ENCODE measurements at places on chromosomes 2 and 18. TPM values are rescaled to one million over a fixed set of nuclear protein-coding genes. Genes with fewer than 3 reads are reported as not detected.

- DNase-seq = no peak
Measured at GRCh38 chr2:16645775-16646559, 19.7 kb downstream of the CYRIA start.

GRCh38 chr2:151049746-151050145 lies 211.9 kb downstream of the RBM43 start:
- DNase-seq = no peak

DNA sequence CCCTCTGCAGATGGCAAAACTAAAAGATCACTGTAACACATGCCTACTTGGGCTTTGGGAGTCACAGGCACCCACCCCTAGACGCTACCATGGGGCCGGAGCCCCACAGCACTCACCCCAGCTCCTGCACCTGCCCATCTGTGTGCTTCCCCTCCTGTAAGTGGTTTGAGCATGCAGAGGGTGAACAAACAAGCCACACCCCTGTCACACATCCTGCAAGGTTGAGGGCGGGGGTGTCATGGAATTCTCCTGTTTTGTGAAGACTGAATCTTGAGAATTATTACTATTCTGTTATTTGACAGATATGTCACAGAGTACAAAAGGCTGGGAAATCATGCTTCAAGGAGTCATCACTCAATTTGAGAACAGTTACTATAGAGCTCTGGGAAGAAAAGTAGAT lies 60.9 kb downstream of the RFTN2 start:
- no peak for DNase-seq

DNA sequence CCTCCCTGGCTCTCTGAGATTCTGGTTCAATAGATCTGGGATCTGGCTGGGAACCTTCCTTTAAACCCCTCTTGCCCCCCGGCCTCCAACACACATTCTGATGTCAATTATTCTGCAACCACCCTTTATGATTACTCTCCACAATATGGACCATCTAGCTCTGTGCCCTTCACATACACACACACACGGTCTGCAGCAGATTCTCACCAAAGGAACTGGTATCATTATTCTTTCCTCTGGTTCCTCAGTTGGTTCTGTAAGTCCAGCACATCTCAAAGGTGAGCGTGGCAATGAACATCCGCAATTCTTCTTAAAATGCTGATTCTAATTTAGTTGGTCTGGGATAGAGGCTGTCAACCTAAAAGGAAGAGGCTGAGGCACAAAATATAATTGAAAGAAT lies 2.8 kb upstream of the TMEM163 start:
- DNase-seq = no peak

DNA sequence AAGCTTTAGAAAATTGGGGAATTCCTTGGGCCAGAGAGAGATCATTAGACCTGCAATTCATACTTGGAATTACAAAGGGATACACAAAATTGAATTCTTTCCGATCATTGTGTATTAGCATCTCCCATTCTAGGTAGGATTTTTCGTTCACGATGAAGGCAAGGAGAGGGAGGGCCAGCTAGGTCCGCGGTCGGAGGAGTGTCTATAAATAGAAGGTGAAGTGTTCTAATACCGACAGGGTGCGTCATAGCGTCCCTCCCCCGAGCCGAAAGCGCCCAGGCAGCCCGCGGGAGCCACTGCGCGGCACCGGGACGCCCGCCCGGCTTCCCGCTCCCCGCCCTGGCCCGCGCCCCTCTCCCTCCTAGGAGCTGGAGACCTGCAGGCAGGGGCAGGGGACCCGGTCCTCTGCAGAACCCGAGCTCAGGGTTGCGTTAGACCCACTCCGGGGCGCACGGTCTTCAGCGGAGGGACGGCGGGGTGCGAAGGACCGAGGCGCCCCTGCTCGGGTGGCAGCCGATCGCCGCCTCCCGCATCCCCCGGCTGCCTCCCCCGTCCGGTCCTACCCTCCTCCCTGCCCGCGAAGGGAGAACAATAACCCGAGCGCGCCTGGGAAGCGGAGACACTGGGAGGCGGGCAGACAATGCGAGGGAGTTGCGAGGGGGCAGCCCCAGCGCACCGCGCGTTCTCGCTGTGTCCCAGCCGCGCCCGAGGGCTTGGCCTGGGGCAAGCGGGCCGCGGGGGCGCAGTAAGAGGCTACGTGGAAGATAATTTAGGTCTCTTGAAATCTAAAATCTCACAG lies 114.2 kb upstream of the SERTAD2 start:
- DNase-seq = peak; percentile 58

- no peak for DNase-seq
Measured at GRCh38 chr18:32373995-32374394, 96.7 kb downstream of the GAREM1 start.

DNA sequence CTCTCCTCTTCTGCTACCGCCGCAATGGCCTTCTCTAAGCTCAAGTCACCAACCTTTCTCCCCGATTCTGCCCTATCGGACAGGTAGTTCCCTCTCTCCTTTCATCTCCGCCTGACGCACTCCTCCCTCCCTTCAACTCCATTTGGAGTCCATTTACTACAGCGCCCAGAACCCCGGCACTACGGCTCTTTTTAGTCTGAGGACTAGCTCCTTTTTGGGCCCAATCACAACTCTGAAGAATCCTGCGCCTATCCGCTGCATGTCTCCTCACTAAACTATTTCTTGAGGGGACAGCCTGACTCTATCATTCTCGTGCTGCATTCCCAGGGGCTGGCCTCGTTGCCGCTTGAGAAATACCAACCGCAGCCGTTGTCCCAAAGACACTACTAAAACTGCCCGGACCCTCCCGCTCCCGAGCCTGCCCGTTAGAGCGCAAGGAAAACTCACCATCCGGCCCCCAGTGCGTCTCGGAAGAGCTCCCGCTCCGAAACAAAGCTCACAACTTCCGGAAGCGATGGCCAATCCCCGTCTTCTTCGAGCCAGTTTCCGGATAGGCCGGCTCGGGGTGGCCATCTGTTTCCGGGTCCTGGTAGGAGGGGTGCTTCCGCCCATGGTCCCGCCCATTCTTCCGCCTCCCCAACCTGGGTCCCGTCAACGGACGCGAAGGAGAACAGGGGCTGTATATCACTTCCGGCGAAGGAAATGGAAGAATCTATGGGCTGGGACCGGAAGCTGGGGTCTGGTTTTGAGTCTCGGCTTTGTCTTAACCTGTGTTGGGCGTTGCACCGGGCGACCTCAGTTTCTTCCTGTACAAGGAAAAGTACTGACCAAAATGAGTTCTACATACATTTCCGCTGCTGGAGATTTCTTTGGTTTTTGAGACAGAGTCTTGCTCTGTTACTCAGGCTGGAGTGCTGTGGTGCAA lies at the start of gene TPRKB:
TPRKB (minus strand) TSS at position 491 of the 925 bp plus-strand sequence. CDS start 2,776 bp downstream, outside the sequence.
- DNase-seq = peak; percentile 93

- DNase-seq = peak; percentile 38
Measured at GRCh38 chr18:2570772-2571199, 519 bp downstream of the METTL4 start.

- DNase-seq = no peak
Measured at GRCh38 chr18:43060020-43060419, 55.5 kb downstream of the RIT2 start.

DNA sequence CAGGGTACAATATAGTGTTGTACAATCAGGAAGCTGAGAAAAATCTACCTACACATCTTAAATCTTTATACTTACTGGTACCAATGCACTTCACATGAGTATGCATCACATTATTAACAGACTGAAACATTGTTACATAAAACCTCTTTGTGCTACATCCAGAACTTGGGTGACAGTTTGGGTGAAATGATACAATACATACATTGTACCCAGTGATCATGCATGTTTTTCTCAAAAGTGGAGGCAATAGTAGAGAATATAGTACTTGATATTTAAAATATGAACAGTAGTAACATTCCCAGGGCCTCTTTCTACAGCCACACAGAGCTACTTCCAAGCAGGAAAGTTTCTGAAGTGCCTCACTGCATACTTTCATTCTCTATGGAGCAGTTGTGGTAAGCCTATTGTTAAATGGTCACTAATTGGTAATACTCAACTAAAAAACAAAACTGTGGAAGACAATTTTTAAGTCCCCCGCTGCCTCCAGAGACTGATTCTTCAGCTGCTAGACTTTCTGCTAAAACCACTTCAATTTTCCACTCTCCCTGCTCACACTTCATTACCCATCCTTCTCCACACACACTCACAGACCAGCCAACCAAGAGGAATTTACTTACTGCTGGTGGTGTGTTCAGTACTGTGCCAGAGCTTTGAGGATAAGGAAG lies 22.9 kb upstream of the GRB14 start:
- DNase-seq = no peak

- DNase-seq = no peak
Measured at GRCh38 chr18:73617981-73618380, 529.7 kb downstream of the FBXO15 start.

DNA sequence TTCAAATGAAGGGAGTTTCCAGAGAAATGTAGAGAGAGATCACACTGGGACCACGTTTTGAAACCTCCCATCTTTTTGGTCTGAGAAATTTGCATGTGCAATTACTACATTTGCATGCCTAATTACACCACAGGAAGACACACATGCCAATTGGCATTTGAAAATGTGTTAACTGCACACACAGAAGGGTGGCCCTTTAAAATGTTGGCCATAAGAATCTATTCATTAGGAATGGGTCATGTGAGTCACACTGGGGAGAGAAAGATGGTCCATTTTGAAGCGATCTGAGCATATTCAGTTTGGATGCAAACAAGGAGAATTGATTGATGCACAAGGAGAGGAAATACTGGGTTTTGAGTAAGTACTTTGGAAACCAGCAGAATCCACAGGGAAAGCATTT lies 1407.1 kb upstream of the ACVR2A start:
- no peak for DNase-seq

DNA sequence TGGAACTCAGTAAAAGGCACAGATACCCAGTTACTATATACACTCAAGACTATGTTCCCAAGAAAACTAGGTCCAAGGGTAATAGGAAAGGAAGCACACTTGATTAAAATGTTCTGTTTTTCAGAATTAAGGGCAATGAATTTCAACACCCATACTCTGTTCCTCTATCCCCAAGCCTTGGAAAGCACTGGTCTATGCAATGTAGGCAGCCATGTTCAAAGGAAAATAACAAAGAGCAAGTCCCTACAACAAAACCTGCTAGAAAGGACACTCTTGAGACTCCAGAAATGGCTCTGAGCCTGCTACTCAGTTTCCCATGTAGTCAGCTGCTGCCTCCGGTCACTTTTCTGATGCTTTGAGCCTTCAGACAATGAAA lies 6.8 kb downstream of the CYB5A start:
- DNase-seq = no peak

DNA sequence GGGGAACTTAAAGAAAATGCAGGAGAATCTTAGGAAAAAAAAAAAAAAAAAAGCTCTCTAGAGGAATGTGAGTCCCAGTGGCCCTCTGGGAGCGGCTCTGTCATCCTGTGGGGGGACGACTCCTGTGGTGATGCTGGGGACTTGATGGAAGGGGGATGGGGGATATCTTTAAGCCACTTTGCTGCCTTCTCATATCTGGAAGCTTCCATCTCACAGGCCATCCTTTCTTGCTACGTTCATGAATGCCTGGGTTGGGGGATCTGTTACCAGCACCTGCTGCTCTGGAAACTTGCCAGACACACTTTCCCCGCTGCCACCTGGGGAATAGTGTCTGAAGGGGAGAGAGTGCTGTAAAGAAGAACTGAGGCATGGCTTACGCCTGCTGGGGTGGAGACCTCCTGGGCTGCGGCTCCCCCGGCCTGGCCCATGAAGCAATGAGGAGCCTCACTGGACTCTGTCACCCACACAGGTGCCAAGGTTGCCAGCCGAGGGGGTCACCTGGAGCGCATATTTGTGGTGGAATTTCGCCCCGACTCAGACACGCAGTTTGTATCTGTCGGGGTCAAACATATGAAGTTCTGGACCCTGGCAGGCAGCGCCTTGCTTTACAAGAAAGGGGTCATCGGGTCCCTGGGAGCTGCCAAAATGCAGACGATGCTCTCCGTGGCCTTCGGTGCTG lies 92.8 kb downstream of the RTN4 start:
- DNase-seq = no peak

DNA sequence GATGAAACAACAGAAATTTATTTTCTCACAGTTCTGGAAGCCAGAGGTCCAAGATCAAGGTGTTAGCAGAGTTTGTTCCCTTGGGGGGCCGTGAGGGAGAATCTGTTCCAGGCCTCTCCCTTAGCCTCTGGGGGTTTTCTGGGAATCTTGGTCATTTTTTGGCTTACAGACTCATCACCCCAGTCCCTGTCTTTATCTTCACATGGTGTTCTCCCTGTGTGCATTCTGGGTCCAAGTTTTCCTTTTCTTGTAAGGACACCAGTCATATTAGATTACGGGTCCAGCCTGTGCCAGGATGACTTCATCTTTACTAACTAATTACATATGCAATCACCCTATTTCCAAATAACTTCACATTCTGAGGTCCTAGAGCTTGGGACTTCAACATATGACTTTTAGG lies 292.5 kb upstream of the TRIB2 start:
- DNase-seq = no peak

DNA sequence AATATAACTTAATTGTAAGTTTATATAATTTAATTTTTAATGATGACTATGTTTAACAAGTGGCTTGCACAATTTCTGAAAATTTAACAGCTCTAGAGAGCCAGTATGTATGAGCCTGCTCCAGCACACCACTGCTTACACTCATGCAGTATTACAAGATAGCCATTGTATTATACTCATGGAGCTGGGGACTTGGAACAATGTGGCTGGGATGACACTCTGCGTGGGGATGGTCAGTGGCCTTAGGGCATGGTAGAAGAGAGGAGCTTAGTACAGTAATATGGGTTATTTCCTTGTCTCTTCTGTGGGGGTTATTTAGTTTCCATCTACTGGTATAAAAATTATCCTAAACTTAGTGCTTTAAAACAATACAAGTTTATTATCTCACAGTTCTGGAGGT lies 105.1 kb upstream of the STON1 start:
- no peak for DNase-seq

- DNase-seq = no peak
Measured at GRCh38 chr2:164701565-164701964, 80.3 kb upstream of the GRB14 start.

GRCh38 chr18:61606759-61607158 lies 273.5 kb downstream of the CDH20 start:
- no peak for DNase-seq

GRCh38 chr2:68806511-68807109 lies 64.6 kb downstream of the BMP10 start:
- no peak for DNase-seq

- DNase-seq = peak; percentile 8
Measured at GRCh38 chr2:207352978-207353671, 176.6 kb upstream of the CREB1 start.

- no peak for DNase-seq
Measured at GRCh38 chr2:222992137-222992536, 59.9 kb upstream of the KCNE4 start.

- DNase-seq = no peak
Measured at GRCh38 chr2:41668529-41668928, 379.3 kb upstream of the PKDCC start.

MOCOS gene
- 0.16 TPM for total RNA-seq

ACKR3 gene
- total RNA-seq = 5.0 TPM

DYNAP gene
- not detected for total RNA-seq

SULT1C2 gene
- total RNA-seq = not detected

IL36G gene
- total RNA-seq = not detected

DLX2 gene
- total RNA-seq = not detected

SPP2 gene
- total RNA-seq = not detected

EGR4 gene
- not detected for total RNA-seq

AGFG1 gene
- total RNA-seq = 52.9 TPM

Measured in naive thymus-derived CD8-positive, alpha-beta T cell (primary cell).